ENCODE measurements at places on chromosomes 11 and 22.

DNA sequence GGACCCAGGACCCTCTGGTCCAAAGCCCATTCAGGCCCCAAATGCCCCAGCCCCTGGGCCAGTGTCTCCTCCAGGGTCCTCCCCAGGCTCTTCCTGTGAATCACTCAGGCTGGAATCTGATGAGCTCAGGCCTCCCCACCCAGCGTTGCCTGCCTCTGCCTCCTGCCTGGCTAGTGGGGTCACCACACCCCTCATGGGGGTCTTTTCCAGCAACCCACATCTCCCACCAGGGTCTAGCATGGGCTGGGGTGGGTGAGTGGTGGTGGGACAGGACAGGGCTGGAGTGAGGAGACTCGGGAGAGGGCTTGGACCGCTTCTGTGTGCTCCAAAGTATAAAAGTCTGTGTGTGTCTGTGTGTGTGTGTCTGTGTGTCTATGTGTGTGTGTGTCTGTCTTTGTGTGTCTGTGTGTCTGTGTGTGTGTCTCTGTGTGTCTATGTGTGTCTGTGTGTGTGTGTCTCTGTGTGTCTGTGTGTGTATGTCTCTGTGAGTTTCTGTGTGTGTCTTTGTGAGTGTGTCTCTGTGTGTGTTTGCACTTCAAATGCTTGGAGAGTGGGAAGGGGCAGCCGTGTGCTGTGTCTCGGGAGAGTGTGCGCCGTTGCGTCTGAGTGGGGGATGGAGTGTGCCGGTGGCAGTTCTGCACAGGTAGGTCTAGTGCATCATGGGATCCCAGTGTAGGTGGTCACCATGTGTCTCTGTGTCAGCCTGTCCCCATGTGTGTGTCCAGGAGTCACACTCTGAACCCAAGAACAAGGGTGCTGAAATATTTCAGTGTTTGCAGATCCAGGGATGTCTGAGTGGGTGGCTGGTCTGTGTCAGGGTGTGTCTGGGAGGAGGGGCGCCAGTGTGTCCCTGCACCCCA lies 8.8 kb downstream of the RIN1 start:
- DNase-seq = no peak

DNA sequence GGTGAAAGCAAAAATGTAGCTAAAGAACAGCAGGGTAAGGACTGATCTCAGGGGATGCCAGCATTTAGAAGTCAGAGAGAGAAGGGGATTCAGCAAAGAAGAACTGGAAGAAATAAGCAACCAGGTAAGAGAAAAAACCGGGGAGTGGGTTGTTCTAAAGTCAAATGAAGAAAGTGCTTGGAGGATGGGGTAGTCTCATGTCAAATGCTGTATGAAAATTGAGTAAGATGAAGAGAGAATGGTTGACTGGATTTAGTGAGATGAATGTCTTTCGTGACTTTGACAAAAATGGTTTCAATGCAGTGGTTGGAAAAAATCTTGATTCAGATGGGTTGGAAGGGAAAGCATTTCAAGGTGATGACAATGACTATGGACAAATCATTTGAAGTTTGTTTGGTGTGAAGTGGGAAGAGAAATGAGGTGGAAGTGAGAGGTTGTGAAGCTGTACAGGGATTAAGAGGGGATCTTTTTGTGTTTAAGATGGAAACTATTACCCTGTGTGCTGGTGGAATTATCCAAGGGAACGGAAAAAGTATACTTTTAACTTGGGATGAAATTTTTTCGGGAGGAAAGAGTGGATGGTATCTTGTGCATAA lies 484.0 kb downstream of the ETS1 start:
- DNase-seq = no peak

GRCh38 chr11:126466236-126467045 lies 111.0 kb downstream of the ST3GAL4 start:
- DNase-seq = no peak

- no peak for DNase-seq
These were observed 76.4 kb upstream of the PPARA start for GRCh38 chr22:46073683-46074504.

DNA sequence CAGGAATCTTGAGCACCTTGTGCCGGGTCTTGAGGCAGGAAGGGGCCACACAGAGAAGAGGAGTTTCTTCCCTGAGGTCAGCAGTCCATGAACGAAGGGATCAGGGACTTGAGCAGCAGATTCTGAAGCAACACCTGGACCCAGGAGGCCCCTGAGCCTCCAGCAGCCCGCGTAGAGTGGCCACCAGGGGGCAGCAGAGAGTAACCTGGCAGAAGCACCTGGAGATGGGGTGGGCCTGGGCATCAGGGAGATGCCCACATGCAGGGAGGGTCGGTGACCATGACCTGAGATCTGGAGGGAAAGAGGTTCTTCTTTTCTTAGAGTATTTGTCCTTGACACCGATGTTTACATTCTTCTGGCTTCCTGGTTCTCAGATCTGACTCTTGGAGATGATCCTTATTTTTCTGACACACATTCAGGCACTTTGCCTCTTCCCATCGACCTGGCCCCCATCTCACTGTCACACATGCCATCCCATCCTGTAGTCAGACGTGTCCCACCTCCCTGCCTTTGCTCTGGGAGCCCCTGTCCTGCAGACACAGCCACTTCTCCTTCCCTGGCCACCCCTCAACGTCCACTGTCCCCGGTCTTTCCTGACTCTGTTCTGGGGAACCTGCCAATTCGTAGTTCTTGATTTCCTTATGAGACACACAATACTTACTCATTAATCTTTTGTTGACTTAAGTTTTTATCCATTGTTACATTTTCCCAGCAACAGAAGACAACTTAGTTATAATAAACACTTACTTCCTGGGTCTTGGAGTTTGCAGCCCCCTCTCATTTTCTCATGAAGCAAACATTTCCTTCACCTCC lies 66.5 kb downstream of the GGTLC2 start:
- no peak for DNase-seq

GRCh38 chr11:8203414-8203715 lies 34.5 kb upstream of the RIC3 start:
- DNase-seq = no peak

DNA sequence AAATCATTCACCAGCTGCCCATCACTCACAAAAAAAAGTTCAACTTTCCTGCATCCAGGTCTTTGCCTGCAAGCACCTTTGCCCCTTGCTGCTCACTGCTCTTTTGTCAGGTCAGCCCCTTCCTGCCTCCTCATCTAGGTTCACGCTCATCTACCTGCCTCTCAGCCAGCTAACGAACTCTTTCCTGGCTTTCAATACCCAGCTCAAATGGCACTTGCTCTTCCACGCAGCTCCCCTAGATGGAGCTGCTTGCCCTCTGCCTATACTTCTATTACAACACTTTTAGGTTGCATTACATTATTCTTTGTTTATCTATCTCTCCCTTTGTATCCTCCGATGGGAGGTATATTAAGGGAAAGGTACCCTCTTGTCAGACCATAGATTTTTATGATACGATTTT lies 78.9 kb upstream of the TBCEL start:
- no peak for DNase-seq

DNA sequence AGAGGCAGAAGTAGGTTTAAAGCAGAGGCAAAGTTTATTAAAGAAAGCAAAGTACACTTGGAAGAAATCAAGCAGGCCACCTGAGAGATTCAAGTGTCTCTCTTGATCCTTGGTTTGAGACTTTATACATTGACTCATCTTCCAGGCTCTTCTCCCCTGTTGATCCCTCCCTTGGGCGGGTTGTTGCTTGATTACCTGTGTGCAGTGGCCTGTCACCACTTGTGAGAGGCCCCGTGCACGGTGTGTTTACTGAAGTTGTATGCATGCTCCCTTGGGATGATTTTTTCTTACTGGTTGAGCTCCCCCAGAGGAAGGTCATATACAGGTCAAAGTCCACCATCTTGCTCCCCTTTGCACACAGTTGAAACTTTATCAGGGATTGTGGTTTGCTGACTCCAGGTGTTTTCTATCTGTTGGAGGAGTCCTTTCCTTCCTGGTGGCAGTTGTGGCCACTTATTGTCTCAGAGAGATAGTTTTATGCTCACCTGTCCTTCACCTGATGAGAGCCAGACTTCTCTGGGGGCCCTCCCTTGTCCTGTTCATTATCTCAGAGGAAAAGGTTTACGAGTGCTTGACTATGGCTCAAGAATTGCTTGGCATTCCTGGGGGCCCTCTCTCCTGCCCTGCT lies 16.3 kb upstream of the RBMXL2 start:
- DNase-seq = no peak

DNA sequence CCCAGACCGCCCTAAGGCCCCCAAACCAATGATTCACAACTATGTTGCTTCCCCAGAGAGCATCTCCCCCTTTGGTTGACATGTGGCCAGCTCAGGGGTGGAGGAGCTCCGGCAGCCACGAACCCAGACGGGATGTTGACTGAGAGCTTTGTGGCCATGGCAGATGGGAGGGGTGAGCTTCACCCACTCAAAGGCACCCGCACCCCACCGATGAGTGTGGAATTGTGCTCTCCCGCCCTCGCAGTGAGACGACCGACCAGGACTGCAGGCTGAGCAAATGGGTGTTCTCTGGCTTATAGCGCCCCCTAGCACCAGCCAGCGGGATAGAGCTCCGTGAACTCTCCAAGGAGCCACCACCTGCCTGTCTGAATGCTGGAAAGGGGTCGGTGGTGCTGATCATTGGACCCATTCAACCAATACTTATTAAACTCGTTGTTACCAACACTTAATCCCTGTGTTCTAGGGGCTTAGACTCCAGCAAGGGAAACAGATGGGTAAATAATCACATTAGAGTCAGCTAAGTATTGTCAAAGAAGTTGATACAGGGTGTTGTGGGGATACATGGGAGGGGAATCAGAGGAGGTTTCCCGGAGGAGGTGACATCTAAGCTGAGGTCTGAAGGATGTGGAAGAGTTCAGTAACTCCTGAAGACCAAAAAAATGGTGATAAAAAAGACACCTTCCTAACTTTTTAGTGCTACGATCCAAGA lies 4.5 kb upstream of the TIMP3 start:
- DNase-seq = peak; percentile 46

DNA sequence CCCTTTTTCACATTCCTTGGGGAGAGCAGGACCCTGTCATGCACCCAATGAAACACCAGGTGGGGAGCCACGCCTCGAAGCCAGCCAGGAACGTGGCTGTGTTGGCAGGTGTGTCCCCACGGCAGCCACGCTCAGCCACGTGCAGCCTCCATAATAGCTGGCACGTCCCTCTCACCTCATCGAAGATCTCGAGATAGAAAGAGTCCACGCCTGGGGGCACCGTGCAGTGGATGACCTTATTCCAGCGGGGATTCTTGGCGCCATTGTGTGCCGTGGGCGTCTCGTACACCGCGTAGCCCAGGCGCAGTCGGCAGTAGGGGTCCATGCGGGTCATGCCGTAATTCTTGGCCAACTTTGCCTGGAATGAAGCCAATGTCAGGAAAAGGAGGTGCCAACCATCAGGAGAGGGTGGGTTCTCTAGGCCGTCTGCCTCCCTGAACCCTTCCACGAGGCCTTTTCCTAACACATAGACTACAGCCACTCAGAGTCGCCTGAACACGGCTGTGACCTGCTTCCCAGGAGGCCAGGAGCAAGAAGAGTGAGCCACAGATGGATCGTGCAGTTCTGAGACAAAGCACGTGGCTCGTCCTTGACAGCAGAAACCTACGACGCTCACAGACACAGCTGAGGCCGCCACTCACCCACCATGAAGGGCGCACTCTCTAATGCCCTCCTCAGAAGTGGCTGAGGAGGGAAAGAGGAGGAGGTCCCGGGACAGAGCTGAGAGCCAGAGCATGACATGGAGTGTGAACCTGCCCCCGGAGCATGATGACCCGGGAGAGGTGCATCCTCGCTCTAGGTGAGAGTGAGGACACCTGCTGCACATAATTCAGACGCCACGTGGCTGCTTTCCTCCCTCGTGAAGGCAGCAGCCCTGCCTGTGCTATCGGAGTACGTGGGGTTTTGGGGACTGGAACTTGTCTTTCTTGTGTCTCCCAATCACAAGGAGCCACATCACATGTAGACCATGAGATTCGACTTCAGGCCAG lies 19.1 kb downstream of the TOLLIP start:
- DNase-seq = no peak

- no peak for DNase-seq
These were observed 39.1 kb upstream of the CREB3L1 start for GRCh38 chr11:46238078-46238966.

DNA sequence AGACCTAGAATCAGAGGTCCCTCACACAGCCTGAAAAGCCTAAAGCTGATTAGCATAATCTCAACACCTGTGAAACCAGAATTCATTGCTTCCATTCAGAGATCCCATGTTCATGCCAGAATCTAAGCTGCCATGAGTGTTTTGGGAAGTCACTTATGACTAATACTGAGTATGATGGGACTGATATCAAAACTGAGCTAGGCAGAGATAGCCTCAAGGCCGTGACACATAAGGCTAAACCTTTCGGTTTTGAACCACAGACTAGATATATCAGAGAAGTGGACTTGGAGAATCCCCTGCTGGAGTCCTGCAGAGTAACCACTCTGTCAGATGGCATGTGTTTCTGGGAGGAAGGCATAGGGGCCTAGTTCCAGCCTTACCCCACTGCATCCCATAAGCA lies 23.1 kb upstream of the GLYATL2 start:
- no peak for DNase-seq

GRCh38 chr11:32069361-32070058 lies 21.4 kb upstream of the RCN1 start:
- no peak for DNase-seq

DNA sequence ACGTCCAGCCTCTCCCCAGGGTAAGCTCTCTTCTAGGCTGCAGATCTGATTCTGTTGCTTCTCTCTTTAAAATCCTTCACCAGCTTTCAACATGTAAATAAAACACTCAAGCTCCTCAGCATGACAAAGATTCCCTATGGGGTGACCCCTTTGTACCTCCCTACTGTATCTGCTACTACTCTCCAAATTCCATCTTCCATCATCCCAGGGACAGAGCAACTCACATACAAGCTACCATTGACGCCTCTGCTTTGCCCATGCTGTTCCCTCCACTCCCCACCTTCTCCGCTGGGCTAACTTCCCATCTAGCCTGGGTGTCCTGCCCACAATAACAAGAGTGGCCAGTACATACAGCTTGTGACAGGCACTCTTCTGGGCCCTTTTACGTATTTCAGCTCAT lies 207.5 kb upstream of the ZBED5 start:
- DNase-seq = no peak

Data from HCT116 (cell line).